Suppressor macrophage treated with lipopolysaccharide for 4 hours (primary cell): ENCODE measurements at places on chromosomes 1 and 21.

DNA sequence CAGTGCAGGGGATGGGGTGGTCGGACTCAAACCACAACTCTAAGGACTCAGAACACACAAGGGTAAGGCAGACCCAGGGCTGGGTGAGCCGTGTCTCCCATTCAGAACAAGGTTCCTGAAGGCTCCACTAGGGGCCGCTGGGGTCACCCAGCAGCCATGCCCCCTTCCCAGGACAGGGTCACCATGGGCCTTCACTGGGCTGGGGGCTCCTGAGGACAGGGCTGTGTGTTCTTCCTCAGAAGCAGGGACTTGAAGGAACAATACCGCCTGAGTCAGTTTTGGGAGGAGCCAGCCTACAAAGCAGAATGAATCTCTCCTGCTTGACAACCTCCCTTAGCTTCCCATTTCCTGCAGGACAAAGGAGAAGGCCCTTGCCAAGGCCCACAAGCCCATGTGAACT lies 15.4 kb downstream of the RIMS3 start:
- DNase-seq, result peak; percentile 22

DNA sequence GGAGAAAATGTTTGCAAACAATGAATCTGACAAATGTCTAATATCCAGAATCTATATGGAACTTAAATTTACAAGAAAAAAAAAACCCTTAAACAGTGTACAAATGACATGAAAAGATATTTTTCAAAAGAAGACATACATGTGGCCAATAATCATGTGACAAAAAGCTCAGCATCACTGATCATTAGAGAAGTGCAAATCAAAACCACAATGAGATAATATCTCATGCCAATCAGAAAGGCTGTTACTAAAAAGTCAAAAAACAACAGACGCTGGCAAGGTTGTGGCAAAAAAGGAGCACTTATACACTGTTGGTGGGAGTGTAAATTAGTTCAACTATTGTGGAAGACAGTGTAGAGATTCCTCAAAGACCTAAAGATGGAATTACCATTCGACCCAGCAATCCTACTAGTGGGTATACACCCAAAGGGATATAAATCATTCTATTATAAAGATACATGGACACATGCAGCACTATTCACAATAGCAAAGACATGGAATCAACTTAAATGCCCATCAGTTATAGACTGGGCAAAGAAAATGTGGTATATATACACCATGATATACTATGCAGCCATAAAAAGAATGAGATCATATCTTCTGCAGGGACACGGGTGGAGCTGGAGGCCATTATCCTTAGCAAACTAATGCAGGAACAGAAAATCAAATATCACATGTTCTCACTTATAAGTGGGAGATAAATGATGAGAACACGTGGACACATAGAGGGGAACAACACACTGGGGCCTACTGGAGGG lies 123.2 kb downstream of the PTPRC start:
- DNase-seq, result no peak

DNA sequence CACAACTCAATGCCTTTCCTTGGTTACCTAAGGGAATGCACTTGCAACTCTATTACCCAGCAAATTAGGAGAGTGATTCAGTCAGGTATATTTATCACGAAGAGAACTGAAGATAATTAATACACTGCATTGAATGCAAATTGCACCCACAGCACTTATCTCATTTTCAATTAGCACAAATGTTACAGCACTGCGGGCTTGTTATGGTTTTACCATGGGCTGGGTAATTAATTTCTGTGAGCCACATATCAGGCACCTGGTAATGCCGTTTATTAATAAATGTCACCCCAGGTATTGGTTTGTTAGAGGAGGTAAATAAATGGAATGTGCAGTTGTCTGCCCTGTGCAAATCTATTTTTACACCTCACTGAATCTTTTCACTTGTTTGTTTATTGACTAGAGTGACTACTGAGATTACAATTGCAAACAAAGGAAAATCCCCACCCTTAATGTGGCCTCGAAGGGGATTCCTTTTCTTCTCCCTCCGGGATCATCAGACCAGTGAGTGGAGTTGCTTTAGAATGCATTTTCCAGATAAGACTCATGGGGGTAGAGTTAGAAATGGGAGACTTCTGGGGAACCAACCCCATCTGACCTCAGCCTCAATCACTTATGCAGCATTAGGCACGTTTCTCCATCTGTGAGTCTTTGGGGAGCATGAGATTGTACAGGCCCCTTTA lies 269.3 kb downstream of the RPS6KC1 start:
- DNase-seq, result no peak

DNA sequence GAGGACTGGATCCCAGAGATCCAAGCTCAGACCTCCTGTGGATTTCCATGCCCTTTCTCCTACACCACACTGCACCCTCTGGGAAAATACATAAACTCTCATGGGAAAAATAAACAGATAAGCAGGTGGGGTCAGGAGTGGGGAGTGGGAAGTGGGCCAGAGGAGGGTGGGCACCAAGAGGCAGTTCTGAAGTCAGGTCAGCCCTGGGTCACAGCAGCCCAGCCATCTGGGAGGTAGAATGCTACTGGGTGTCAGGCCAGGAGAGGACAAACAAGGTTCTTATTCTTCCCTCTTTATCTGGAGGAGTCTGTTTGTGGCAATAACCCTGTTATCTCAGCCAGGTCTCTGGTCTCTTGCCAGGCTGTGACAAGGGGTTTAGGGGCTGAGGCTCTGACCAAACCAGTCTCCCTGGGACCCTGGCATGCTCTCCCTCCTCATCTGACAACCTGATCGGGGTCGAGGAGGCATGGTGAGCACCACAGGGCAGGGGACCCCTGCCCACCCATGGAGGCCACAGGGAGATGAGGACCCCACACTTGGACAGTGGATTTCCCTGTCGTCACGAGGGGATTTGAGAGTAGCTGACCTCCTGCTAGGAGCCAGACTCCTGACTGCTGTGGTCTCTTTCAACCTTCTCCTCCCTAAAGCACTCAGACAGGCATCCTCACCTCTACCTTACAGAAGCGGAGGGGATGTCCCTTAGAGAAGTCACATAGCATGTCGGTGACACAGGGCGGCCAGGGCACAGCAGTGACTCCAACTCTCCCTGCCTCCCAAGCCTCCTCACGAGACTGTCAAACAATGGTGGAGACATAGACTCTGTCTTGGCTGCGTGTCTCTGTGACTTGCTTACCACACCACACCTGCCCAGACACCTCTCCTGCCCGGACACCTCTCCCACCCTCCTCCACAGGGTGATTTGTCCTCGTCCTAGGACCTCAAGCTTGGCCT lies 51.3 kb upstream of the IFFO2 start:
- DNase-seq, result no peak

DNA sequence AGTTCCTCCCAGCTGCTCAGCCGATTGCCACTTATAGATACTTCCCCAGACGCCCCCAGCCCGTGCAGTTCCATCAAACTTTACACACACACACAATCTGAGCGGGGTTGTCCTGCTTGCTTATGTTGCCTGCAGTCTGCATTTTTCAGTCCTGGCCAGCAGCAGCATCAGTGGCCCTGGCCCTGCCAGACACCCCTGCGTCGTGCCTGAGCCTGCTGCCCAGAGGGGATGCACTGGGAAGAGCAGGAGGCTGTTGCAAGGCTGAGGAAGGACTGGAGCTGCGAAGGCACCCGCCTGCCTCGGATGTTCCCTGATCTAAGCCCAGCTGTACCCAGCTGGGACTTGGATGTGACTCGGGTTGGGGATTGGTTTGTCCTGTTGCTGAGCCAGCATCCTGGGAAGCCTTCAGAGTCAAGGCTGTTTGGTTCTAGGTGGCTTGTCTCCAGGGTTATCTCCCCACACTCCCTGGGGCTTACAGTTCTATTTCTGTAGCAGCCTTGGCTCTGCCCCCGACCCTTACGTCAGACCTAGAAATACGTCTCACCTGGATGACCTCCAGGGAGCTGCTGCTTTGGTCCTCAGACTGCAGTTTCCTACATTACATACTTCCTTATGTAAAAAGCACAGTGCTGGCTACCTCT lies 42.3 kb downstream of the MAN1C1 start:
- no peak for DNase-seq

- peak; percentile 15 for DNase-seq
Measured at GRCh38 chr21:28473530-28474220, 519.0 kb downstream of the LTN1 start.

DNA sequence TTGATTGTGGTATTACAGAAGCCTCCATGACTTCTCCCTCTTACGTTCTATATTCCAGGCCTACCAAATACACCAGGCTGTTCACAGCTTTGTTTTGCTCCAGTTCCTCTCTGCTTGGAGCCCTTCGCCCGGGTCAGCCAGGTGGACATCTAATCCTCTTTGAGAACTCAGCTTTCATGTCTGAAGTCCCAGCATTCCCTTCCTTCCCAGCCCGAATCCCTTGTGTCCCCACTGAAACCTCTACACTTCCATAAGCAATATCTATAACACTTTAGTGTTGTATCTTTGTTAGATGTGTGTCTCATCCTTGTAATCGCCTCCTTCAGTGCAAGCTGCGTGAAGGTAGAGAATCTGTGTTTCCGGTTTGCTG lies 1.9 kb downstream of the RNF11 start:
- DNase-seq, result no peak

DNA sequence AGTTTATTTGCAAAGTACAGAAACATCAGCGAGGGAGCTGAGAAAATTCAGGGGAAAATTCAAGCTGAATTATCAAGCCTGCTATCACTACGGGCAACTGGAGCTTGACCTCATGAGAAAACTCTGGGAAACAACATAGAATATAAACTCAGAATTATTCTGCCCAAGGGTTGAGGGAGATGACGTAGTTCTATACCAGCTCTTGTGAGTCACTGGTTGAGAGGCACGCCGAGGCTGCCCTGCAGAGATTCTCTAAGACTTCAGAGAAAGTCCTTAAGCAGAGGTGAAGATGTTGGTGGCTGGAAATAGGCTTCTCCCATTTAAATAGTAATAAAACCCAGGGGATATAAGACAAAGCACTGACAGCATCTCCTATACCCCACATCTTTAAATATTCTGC lies 12.3 kb downstream of the SYDE2 start:
- DNase-seq, result no peak

DNA sequence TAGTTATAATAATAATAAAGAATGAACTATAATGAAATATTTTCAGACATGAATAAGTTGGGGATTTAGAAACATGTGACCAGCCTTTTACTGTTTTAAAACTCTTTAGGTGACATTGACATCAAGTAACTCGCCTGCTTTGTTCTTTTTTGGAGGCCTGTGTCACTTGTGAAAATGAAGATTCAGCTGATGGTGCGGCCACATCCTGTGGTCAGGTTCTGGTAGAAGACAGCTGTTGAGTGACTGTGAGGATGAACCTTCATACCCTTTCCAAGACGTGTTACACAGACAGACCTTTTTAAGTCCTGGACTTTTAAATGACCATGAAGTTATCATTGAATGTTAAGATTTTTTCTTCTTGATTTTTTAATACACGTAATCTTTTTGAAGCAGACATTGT lies 10.3 kb downstream of the UTS2 start:
- DNase-seq, result no peak

- DNase-seq, result peak; percentile 86
Measured at GRCh38 chr21:36079010-36079649, 9.3 kb downstream of the CBR1 start.
